ENCODE measurements at places on chromosomes 3 and 15. TPM values are rescaled to one million over a fixed set of nuclear protein-coding genes. Genes with fewer than 3 reads are reported as not detected.

The SCN11A gene
- total RNA-seq: 0.11 TPM

The KCNMB2 gene
- total RNA-seq: not detected

The ARNT2 gene
- 18.3 TPM for total RNA-seq

The CCDC13 gene
- total RNA-seq: 0.97 TPM

The CTXND1 gene
- total RNA-seq: not detected

The SERINC4 gene
- not detected for total RNA-seq

The MINDY2 gene
- total RNA-seq: 23.7 TPM

The GABRB3 gene
- total RNA-seq: 2.7 TPM

The C2CD4A gene
- total RNA-seq: 0.26 TPM

The SNRPN gene
- 99.4 TPM for total RNA-seq

The CMTM8 gene
- 0.26 TPM for total RNA-seq

The ASB14 gene
- total RNA-seq: 0.11 TPM

The ZIC4 gene
- 0.13 TPM for total RNA-seq

The DNAJB11 gene
- total RNA-seq: 54.6 TPM

The COL7A1 gene
- 3.9 TPM for total RNA-seq

The NME9 gene
- total RNA-seq: not detected

All from articular chondrocyte of knee joint (primary cell).